Nucleus accumbens (tissue), 56 donors: ENCODE measurements at places on chromosomes 2 and 18.

GRCh38 chr18:7325126-7325430 lies 94.2 kb downstream of the LRRC30 start:
- DNase-seq, result no peak

GRCh38 chr18:25284861-25285550 lies 67.0 kb downstream of the ZNF521 start:
- no peak for DNase-seq

DNA sequence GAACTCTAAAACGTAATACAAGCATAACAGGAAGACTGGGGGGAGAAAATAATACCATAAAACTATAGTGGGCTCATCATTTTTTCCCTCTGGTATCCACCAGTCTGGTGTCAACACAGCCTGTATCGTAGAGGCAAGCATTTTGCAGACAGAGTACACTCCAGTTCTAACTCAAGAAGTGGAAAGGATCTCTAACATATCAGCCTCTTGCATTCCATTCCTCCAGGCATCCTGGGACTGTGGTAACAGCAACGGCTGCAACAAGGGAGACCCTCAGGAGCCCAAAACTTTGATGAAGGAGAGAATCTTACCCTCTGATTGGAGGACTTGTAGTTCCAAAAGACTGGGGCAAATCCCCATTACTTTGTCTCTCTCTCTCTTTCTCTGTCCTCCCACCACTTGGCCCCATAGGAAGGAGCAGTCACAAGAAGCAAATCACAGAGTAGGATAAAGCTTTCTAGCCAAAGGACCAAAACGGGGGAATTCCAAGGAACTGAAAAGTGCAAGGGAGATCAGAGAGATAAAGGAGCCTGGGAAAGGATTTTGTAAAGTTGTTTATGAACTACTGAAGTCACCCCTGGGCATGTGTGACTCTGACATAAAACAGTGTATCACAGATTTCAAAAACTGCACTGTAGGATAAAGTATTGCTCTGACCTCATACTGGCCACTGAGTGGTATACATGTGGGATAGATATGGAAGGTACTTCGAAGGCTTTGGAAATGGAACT lies 11.9 kb downstream of the FRZB start:
- no peak for DNase-seq

- no peak for DNase-seq
Measured at GRCh38 chr18:69220529-69220928, 180.2 kb upstream of the DOK6 start.

GRCh38 chr2:198756166-198756565 lies 701.6 kb downstream of the SATB2 start:
- no peak for DNase-seq

DNA sequence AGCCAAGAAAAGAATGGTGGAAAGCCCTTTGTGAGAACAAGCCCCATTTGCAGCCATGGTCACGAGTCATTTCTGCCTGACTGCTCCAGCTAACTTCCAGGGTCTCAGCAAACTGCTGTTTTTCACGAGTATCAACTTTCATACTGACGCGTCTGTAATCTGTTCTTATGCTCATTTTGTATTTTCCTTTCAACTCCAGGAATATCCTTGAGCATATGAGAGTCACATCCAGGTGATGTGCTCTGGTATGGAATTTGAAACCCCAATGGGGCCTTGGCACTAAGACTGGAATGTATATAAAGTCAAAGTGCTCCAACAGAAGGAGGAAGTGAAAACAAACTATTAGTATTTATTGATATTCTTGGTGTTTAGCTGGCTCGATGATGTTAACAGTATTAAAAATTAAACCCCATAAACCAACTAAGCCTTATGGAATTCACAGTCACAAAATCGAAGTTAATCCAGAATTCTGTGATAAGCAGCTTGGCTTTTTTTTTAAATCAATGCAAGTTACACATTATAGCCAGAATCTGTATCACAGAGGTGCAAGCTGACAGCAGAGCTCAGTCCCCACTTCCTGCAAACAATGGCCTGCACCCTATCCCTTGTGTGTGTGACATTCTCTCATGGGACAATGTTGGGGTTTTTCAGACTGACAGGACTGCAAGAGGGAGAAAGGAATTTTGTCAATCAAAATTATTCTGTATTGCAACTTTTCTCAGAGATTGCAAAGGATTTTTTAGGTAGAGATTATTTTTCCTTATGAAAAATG lies 26.1 kb downstream of the SLC14A1 start:
- DNase-seq, result no peak

DNA sequence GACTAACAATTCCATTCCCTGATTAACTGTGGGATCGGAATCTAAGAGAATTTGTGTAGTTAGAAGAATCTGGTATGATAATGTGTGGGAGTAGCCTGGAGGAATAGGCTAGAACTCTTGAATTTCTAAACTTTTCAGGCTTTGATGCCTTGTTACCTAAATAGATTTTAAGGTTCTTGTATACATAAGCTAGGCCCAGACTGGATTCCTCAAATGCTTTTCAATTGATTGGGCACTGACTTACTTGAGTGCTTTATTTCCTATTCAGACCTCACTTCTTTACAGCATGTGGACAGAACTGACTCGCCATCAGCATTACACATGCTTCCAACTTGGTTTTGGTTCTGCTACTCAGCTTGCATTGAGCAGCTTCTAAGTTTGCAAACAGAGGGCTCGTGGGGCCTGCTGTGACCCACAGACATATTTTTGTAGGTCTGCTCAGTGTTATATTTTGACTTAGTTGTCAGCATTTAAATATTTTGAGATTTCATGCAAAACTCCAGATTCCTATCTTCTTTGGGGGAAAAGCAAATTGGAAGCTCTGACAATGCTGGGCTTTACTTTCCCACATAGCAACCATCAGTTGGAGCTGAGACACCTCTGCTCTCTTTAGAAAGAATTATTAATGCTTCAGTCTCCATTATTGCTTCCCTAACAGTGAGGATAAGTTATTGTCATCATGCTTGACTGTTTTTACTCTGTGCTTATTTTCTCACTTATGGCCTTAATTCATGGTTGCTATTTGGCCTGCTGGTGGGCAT lies 5.7 kb downstream of the PARD3B start:
- DNase-seq, result no peak

DNA sequence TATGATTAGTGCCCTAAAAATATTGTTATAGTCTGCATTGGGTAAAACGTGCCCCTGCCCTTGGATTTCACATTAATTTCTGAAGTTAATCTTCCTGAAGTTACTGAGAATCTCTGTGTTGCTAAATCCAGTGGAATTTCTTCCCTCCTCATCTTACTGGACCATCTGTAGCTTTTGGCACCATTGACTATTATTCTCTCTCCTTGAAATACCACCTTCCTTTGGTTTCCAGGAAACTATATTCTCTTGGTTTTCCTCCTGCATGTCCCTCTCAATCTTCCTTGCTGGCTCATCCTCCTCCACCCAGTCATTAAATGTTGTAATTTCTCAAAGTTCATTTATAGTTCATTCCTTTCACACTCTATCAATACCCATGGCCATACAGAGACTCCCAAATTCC lies 110.6 kb upstream of the SLC35G4 start:
- no peak for DNase-seq

- no peak for DNase-seq
Measured at GRCh38 chr2:186407611-186408010, 78.4 kb upstream of the ZC3H15 start.

DNA sequence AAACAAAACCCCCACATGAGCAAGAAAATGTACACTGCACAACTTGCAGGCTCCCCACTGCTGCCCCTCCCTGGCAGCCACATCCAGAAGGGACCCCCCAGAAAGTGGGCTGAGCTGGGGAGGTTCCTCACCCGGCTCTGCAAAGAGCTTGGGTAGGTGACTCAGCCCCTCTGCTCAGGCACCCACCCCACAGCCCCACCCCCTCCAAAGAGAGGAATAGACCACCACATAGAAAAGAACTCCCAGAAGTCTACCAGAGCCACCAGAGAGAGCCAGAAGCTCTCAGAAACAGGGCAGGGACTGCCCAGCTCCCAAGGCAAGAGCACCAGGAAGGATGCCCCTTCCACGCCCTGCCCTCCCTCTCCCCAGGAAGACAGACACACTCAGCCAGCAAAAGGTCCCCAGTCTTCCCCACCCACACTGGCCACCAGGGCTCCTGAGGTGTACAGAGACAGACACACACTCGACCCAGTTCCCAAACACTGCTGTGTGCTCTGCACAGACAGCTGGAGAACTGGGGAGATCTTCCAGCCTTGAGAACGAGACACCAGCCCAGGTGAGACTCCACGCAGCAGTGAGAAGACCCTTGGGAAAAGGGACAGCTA lies 28.2 kb downstream of the BIN1 start:
- DNase-seq, result no peak

DNA sequence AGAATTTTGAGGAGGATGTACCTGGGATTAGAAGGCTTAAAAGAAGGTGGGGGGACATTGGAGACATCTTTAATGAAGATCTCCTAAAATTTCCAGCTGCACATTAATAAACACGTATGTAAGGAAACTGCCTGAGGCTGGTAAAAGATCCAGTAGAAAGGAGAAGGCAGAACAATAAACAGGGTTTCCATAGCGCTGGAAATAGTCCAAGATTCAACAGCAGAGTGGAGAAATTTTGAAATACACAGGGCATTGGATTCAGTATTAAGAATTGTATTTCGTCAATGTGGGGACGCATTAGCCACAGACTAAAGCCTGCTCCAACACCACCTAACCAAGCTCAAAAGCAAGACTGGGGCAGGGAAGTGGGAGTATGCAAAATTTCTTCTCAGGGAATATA lies 606.9 kb upstream of the NRXN1 start:
- no peak for DNase-seq

GRCh38 chr2:75336451-75336850 lies 137.1 kb upstream of the TACR1 start:
- DNase-seq, result no peak

- no peak for DNase-seq
Measured at GRCh38 chr2:240886023-240886565, 9.9 kb downstream of the MAB21L4 start.

DNA sequence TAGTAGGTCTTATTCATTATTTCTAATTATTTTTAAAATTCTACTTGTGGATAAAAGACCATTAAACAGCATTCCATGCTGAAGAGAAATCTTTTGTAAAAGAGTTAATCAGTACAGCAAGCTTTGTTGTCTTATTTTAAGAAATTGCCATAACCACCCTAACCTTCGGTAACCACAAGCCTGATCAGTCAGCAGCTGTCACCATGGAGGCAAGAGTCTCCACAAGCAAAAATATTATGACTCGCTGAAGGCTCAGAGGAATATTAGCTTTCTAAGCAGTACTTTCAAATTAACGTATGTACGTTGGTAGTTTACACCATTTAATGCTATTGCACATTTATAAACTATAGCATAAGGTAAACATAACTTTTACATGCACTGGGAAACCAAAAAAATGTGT lies 650.5 kb upstream of the LINC00305 start:
- DNase-seq, result no peak

DNA sequence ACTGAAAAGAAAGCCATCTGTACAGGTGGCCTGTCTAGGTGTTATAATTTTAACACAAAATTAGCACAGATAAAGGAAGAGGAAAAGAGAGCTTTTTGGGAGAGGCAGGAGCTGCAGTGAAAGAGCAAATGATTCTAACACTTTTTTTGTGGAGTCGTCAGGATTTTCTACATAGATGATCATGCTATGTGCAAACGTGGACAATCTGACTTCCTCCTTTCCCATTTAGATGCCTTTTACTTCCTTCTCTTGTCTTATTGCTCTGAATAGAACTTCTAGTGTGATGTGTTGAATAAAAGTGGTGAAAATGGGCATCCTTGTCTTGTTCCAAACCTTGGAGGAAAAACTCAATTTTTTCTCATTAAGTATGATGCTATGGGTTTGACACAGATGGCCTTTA lies 334.5 kb downstream of the NBAS start:
- no peak for DNase-seq

GRCh38 chr18:48024009-48024512 lies 93.6 kb upstream of the SMAD2 start:
- DNase-seq, result no peak

DNA sequence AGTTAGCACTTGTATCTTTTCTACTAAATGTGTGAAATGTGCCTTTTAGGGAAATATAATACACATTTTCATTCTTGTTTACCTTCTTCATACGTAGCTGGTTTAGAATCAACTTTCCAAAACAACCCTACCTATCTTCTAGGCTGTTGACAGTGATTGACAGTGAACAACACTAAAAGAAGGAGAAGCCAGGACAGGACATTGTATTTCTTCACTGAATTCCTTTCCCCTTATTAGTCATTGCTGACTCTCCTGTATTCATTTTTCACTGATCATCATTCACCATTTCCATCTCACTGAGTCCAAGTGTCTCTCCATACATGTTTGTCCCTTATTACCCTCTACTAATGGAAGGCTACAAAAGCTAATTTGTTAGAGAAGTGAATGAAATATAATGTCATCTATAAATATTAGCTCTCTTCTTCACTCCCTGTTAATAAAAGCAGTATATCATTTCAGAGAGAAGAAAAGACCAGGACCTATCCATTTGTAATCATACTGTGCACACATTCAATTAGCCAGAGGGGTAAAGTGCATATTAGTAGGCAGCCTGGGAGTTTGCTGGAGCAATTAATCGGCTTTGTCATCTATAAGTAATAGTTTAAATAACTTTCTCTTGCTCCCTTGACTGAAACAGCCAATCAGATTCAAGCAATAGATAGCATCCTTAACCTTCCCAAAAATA lies 192.5 kb upstream of the FOSL2 start:
- DNase-seq, result no peak
